ENCODE measurements at places on chromosomes 7 and 10. TPM values are rescaled to one million over a fixed set of nuclear protein-coding genes. Genes with fewer than 3 reads are reported as not detected.

GRCh38 chr7:138893258-138893657 is 87.9 kb downstream of the KIAA1549 start:
- DNase-seq, result no peak

DNA sequence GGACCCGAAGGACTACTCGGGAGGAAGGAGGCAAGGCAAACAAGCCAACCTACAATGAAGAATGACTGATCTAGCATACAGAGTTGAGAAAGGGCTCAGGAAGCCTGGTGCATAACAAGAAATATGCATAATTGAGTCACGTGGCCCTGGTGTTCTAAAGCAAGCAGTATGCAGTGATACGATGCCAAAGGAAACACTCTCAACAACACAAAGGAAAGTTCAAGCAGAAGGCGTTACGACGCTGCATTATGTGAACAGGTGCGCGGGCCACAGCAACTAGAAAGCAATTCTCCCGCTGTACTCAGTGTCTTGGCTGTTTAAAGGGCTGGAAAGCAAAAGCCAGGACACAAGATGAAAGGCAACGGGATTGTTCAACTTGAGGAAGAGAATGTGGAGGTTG is 100.8 kb downstream of the PRTFDC1 start:
- no peak for DNase-seq

DNA sequence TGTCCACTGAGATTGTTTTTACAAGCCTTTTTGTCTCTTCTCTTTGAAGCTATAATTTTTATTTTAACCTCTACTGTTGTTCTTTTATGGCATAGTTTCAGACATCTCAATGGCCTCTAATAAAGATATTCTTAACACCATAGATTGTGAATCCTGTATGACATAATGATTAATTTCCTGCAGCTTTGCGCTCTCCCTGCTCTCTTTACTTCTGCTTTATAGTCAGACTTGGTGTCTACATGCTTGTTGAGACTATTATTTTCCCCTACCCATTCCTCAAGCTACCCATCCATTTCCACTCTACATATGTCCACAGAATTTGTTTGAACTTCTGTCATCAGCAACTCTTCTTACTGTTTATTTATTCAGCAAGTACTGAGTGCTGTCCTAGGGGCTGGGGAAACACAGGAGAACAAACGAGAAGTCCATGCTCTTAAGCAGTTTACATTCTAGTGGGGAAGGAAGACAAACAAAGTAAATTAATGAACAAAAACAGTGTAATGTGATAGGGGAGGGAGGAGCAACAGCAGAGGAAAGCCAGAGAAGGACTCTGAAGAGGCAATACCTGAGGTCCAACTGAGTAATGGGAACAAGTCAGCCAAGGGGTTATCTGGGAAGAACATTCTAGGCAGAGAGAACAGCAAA is 110.1 kb downstream of the CDK14 start:
- no peak for DNase-seq

- DNase-seq, result no peak
Observed at GRCh38 chr7:154750353-154750801, 252.5 kb downstream of the PAXIP1 start.

DNA sequence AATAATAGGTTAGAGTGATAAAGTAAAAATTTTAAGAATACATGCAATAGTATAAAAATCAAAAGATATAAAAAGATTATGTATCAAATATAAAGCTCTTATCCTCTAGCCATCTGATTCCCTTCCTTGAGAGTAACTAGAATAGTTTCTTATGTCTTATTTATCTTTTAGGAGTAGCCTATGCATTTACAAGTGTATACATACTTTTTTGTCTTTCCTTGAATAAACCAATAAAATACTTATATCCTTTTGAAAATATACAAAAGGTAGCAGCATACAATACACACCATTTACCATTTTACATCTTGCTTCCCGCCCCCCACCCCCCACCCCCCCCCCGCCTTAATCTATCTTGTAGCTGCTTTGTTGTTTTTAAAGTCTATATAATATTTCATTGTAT is 31.4 kb downstream of the AHCYL2 start:
- DNase-seq, result no peak

DNA sequence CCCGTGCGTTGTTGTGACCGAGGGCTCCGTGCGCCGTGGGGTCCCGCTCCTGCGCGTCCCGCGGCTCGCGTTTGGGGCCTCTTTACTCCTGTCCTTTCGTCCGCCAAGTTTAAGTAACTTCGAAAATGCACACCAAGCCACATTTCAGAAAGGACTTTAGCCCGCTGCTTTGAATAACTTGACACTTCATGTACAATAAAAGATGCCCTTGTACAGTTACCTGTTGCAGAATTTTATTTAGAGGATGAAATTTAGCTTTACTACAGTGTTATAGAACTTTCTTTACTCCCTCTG is 459 bp downstream of the SUGCT start:
- DNase-seq, result no peak

- DNase-seq, result no peak
Observed at GRCh38 chr10:11553773-11554381, 57.6 kb downstream of the USP6NL start.

- no peak for DNase-seq
Observed at GRCh38 chr10:33337326-33337957, 3.0 kb upstream of the NRP1 start.

GRCh38 chr10:28677888-28678686 is 766 bp downstream of the BAMBI start:
- no peak for DNase-seq

- DNase-seq, result no peak
Observed at GRCh38 chr7:21617513-21617912, 74.7 kb downstream of the DNAH11 start.

DNA sequence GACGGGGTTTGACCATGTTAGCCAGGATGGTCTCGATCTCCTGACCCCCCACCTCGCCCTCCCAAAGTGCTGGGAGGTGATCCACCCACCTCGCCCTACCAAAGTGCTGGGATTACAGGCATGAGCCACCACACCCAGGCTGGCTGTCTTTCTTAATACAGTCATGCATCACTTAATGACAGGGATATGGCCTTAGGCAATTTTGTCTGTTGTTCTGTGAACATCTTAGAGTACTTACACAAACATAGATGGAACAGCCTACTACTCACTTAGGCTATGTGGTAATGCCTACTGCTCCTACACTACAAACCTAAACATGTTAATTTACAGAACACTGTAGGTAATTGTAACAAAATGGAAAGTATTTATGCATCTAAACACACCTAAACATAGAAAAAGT is 106.6 kb upstream of the KCNMA1 start:
- DNase-seq, result peak; percentile 73

JCAD gene
- polyA plus RNA-seq, result 0.10 TPM

PAPOLB gene
- not detected for polyA plus RNA-seq

UCN3 gene
- polyA plus RNA-seq, result not detected

Measured in keratinocyte (primary cell).